ENCODE measurements at places on chromosomes 6 and 20.
A peak's percentile ranks its signal among the peaks of the same experiment; 100 is the strongest.

DNA sequence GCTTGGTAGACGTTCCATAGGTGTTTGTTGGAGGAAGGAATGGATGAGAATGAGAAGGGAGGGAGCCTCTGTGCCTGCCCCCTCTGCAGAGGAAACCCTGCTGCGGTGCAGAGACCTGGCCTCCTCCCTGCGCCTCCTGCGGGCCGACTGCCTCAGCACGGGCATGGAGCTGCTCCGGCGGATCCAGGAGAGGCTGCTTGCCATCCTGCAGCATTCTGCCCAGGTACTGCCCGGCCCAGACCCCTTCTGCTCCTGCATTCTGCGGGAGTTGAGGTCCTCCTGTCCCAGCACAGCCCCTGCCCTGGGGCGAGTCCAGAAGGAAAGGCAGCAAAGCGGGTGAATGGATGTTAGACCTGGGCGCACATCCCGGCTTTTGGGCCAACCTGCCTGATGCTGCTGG is 6.1 kb downstream of the DNPH1 start:
- DNase-seq = no peak

- DNase-seq = peak; percentile 13
Measured at GRCh38 chr20:34581341-34582184, 23.0 kb downstream of the MAP1LC3A start.

- no peak for DNase-seq
Measured at GRCh38 chr6:1770968-1771723, 161.4 kb downstream of the FOXC1 start.

- no peak for DNase-seq
Measured at GRCh38 chr6:133460101-133460500, 218.9 kb downstream of the EYA4 start.

- DNase-seq = no peak
Measured at GRCh38 chr6:10759312-10759839, 11.8 kb downstream of the TMEM14B start.

DNA sequence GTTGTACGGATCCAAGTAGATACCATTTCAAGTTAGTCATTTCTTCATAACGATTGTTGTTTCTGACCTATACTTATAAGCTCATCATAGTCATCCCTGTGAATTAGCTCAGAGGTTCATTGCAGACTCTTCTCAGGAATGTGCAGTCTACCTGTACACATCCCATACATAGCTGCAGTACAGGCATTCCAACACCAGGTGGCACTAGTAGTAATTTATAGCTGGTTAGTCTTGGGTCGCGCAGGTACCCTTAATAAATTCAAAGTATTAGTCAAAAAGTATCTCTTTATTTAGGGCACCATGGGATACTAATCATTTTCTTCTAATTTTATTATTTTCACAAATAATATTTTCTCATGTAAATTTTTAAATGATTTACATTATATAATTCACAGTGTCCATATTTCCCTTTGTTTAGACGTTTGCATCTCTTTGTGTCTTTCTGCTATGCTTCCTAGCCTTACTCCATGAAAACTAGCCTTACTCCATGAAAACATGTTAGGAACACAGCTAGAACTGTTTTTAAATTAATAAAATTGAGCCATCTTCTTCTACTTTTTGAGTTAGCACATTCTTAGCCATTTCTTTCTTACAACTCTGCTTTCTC is 128.6 kb upstream of the FAM83B start:
- DNase-seq = peak; percentile 3

- DNase-seq = no peak
Measured at GRCh38 chr6:158954753-158955152, 45.2 kb downstream of the RSPH3 start.
